ENCODE measurements at places on chromosomes 6 and 20.

DNA sequence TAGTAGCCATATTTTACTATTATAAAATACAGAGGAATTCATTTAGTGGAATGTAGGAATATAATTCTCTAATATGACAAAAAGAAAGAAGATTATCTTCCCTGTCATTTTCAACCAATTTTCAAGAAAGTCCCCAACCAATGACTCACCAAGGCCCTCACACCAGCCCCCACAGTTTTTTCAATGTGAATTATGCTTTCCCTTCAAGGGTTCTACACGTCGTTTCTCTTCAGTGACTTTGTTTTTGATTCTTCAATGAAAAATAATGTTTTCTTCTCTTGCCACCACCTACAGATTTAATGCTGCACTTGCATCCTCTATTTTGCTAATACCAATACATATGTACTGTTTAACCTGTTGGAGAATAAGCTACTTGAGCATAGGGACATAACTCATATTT is 841.3 kb downstream of the PHF3 start:
- DNase-seq = no peak

DNA sequence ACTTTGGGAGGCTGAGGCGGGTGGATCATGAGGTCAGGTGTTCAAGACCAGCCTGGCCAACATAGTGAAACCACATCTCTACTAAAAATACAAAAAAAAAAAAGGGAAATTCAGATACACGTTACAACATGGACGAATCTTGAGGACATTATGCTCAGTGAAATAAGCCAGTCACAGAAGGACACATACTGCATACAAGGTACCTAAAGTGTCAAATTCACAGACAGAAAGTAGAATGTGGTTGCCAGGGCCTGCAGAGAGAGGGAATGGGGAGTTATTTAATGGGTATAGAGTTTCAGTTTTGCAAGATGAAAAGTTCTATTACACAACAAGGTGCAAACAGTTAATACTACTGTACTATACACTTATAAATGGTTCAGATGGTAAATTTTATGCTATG is 75.1 kb downstream of the SNX5 start:
- DNase-seq = no peak

- peak; percentile 21 for DNase-seq
Measured at GRCh38 chr6:25290306-25291060, 11.3 kb downstream of the CARMIL1 start.

- DNase-seq = no peak
Measured at GRCh38 chr20:63708301-63709148, 686 bp downstream of the ZGPAT start.

DNA sequence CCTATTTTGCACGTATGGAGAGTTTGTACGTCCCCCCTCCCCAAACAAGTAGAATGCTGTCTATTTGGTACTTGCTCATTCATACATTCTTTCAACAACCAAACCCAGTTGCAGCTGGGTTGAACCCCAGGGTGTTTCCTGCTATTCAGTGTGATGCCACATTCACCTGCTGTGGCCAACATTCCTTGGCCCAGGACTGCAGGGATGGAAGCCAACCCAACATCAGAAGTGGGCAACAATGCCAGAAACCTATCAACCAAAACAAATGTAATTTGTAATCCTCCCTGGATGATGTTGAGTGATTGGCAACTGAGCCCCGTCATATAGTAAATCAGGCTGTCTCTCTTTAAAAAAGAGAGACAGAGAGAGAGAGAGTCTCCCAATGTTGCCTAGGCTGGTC is 8.9 kb downstream of the NT5E start:
- DNase-seq = no peak

Data from fibroblast of skin of back (primary cell).